T-helper 17 cell (primary cell): ENCODE measurements at places on chromosomes 5 and 9. TPM values are rescaled to one million over a fixed set of nuclear protein-coding genes. Genes with fewer than 3 reads are reported as not detected.

- no peak overlapping the region for H3K27ac ChIP-seq
- H3K36me3 ChIP-seq, result peaks cover 11% of the 10 kb centered on the region
- peaks cover 40% of the 10 kb centered on the region for H3K4me1 ChIP-seq
- no peak overlapping the region for H3K4me3 ChIP-seq
Measured at GRCh38 chr5:81290146-81290545, 11.2 kb upstream of the ZCCHC9 start.

OR1Q1 gene
- 0.96 TPM for total RNA-seq

- H3K27me3 ChIP-seq, result peaks cover 94% of the 10 kb centered on the region
- H3K4me1 ChIP-seq, result peaks cover 3% of the 10 kb centered on the region
- no peak overlapping the region for H3K4me3 ChIP-seq
- H3K36me3 ChIP-seq, result peaks cover 8% of the 10 kb centered on the region
- no peak overlapping the region for H3K27ac ChIP-seq
- DNase-seq, result no peak
Measured at GRCh38 chr5:149687486-149688168, 42.5 kb upstream of the PPARGC1B start.

KCNV2 gene
- total RNA-seq, result not detected

DNA sequence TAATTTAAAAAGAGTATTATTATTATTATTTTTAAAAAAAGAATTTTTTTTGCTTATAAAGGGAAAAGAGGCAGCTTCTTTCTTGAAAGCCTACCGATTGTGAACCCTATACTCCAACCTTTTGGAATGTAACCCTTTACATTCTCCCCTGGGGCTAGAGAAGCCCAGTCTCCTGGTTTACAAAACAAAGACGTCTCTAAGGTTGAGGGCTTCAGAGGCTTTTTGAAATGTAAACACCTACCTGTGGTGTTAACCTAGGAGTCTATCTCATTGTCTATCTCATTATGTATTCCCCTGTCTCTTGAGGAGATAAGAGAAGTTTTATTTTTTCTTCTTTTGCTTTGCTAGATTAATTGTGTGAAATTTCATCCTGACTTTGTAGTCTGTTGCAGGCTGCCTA, 4.7 kb downstream of the TNFSF8 start:
- H3K27ac ChIP-seq, result peak overlapping the region; percentile 100
- peak overlapping the region; percentile 82 for H3K4me3 ChIP-seq
- H3K4me1 ChIP-seq, result peaks cover 61% of the 10 kb centered on the region

- no peaks in the 10 kb centered on the region for H3K4me1 ChIP-seq
- DNase-seq, result no peak
- H3K27ac ChIP-seq, result no peak overlapping the region
Measured at GRCh38 chr9:109776391-109776790, 3.6 kb upstream of the PALM2AKAP2 start.

FOXI1 gene
- 0.18 TPM for total RNA-seq

MARCOL gene
- not detected for total RNA-seq

SHOC1 gene
- not detected for total RNA-seq

DNA sequence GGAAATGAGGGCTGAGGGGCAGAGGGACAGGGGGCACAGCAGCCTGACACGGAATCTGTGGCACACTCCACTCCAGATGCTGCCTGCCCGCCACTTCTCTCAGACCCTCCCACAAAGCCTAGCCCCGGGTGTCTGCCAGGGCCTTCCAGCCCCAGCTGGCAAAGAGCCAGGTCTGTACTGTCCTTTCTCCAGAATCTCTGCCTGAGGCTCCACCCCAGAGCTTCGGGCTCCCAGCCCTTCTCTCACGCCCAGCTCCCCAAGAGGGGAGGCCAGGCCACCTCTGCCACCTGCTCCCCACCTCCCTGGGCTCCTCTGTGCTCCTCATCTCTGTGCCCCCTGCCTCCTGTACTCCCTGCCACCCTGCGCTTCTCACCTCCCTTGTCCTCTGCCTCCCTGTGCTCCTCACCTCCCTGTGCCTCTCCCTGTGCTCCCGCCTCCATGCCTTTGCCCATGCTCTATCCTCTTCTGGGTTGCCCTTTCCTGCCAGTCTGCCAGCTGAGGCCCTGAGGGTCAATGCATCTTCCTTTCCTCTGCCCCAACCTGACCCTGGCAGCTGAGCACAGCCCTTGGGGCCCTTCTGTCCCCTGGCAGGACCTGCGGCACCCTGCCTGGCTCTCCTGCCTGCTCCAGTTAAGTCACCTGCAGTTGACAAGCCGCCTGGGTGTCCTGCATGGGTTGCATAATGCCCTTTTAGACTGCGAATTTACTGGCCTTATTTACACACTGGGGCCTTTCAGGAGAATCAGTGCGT, 36.4 kb downstream of the RASGEF1C start:
- peaks cover 8% of the 10 kb centered on the region for H3K27me3 ChIP-seq
- DNase-seq, result no peak
- no peaks in the 10 kb centered on the region for H3K4me1 ChIP-seq
- no peak overlapping the region for H3K27ac ChIP-seq

MEGF10 gene
- total RNA-seq, result not detected

DNA sequence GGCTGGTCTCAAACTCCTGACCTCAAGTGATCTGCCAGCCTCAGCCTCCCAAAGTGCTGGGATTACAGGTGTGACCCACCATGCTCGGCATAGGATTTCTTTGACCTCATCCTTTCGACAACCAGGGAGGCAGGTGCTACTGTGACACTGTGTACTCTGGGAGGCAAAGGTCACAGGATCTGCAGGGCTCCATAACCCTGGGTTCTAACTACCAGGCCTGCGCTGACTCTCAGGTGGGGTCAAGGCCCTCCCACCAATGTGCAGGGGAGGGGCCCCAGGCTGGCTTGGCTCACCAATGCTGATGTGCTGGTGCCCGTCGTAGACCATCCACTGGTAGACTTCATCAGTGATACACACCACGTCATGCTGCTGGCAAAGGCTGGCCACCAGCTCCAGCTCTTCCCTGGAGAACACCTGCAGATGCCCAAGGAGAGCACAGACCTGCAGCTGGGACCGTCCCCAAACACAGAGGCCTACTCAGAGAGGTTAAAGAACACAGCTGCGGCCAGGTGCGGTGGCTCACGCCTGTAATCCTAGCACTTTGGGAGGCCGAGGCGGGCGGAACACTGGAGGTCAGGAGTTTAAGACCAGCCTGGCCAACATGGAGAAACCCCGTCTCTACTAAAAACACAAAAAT, 7.0 kb upstream of the SPOUT1 start:
- no peaks in the 10 kb centered on the region for H3K4me1 ChIP-seq
- no peak for DNase-seq
- H3K27ac ChIP-seq, result peak overlapping the region; percentile 21
- no peak overlapping the region for H3K4me3 ChIP-seq

- H3K27me3 ChIP-seq, result peaks cover 45% of the 10 kb centered on the region
- H3K27ac ChIP-seq, result no peak overlapping the region
- no peaks in the 10 kb centered on the region for H3K36me3 ChIP-seq
- H3K4me1 ChIP-seq, result no peaks in the 10 kb centered on the region
Measured at GRCh38 chr9:101711330-101711941, 27.0 kb downstream of the GRIN3A start.

GCNT4 gene
- 5.3 TPM for total RNA-seq

TMEM215 gene
- total RNA-seq, result not detected

PKN3 gene
- total RNA-seq, result 2.0 TPM

DNA sequence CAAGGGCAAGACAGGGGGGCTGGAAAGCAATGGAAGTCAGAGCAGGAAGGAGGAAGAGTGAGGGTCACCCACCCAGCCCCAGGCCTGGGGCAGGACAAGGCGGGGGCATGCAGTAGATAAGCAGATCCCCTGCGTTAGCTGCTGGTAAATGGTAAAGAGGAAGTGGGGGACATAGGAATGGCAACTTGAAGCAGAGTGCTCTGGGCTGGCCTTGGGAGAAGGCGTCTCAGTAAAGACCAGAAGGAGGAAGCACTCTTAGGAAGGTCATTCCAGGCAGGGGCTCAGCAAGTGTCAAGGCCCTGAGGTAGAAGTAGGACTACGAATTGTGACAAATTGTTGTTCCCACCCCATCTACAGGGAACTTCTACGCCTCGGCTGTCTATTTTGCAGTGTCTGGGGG, 15.1 kb downstream of the TCOF1 start:
- H3K27ac ChIP-seq, result no peak overlapping the region
- H3K4me1 ChIP-seq, result peaks cover 4% of the 10 kb centered on the region
- H3K27me3 ChIP-seq, result no peaks in the 10 kb centered on the region

ZNF474 gene
- total RNA-seq, result not detected

URM1 gene
- total RNA-seq, result 43.3 TPM

PAX5 gene
- 10.1 TPM for total RNA-seq

DNA sequence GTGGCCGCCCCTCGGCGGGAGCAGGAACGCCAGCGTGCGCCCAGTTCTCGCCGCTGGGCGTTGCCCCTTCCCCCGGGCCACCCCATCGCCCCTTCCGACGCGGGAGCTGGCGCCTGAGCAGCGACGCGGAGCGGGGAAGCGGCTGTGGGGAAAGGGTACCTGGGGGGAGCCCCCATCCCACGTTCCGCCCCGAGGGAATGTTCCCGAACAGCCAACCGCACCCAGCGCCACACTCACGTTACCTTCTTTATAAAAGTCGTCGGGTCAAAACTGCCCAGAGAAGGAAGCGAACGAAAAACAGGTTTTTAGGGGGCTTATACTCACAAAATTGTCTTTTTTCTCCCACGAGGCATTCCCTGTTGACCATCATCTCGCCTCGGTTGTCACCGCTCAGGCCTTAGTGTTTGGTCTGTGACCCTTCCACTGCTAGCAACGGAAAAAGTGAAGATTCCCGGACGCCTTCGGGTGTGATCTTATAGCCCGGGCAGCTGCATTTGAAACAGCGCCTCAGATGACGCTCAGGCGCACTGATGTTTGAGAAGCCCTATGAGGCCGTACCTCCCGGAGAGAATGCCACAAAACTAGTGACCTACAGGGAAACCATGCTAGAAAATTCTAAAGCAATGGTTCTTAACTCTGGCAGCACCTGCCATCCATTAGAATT, 475 bp upstream of the GOLM1 start:
- H3K27ac ChIP-seq, result no peak overlapping the region
- H3K27me3 ChIP-seq, result peaks cover 47% of the 10 kb centered on the region
- no peak for DNase-seq
- peaks cover 7% of the 10 kb centered on the region for H3K4me1 ChIP-seq
- H3K36me3 ChIP-seq, result no peaks in the 10 kb centered on the region
- H3K4me3 ChIP-seq, result peak overlapping the region; percentile 93

DNA sequence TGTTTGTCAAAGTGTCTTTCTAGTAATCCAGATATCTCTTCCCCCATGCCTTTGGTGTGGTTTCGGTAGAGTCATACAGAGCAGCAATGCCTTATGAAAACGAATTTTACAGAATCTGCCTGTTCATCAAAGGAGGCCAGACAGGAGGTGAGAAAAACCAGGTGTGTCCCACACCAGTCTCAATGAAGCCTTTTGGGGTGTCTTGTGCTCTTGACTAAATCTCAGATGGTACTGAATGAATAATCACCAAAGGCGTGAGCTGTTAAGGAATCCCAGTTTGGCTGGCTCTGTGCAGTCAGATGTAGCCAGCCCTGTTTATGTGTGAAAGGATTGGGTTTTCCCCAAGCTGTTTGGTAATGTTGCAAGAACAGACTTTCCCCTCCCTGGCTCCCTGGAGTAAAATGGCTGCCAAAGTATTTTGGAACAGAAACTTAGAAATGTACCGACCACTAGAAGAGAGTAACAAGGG, 70.8 kb upstream of the CDKN2B start:
- DNase-seq, result no peak
- H3K4me3 ChIP-seq, result peak overlapping the region; percentile 68
- peak overlapping the region; percentile 91 for H3K27ac ChIP-seq
- peaks cover 30% of the 10 kb centered on the region for H3K4me1 ChIP-seq
- no peaks in the 10 kb centered on the region for H3K27me3 ChIP-seq

- no peak for DNase-seq
- no peaks in the 10 kb centered on the region for H3K4me1 ChIP-seq
- no peak overlapping the region for H3K27ac ChIP-seq
- no peaks in the 10 kb centered on the region for H3K36me3 ChIP-seq
- no peak overlapping the region for H3K4me3 ChIP-seq
Measured at GRCh38 chr9:109383356-109383755, 62.5 kb upstream of the EPB41L4B start.

CDH18 gene
- total RNA-seq, result not detected

GRCh38 chr9:96565671-96566497, 53.8 kb downstream of the CDC14B start:
- peak overlapping the region; percentile 54 for H3K27ac ChIP-seq
- no peak for DNase-seq
- no peaks in the 10 kb centered on the region for H3K36me3 ChIP-seq
- H3K4me3 ChIP-seq, result peak overlapping the region; percentile 92

DNA sequence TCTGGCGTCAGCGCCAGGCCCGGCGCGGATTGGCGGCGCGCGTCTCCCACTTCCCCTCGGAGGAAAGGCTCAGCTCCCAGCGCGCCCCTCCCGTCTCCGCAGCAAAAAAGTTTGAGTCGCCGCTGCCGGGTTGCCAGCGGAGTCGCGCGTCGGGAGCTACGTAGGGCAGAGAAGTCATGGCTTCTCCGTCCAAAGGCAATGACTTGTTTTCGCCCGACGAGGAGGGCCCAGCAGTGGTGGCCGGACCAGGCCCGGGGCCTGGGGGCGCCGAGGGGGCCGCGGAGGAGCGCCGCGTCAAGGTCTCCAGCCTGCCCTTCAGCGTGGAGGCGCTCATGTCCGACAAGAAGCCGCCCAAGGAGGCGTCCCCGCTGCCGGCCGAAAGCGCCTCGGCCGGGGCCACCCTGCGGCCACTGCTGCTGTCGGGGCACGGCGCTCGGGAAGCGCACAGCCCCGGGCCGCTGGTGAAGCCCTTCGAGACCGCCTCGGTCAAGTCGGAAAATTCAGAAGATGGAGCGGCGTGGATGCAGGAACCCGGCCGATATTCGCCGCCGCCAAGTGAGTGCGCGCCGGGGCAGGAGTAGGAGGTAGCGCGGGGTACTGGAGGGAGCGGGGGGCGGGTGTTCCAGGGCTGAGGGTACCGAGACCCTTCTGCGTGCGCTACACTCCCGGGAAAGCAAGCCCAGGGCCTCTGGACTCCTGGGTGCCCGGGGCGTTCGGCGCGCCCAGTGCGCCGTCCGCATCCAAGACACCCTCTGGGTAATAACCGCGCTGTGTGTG, at the start of gene MSX2:
Gene MSX2, plus strand, starts transcription at position 99 of the 777 bp plus-strand sequence. Its CDS starts 78 bp downstream, at position 177.
- DNase-seq, result no peak
- peaks cover 3% of the 10 kb centered on the region for H3K36me3 ChIP-seq
- peaks cover 86% of the 10 kb centered on the region for H3K27me3 ChIP-seq
- H3K4me1 ChIP-seq, result peaks cover 7% of the 10 kb centered on the region
- H3K4me3 ChIP-seq, result peak within 1 kb of the TSS; percentile 76

KCNMB1 gene
- 0.42 TPM for total RNA-seq

NEUROG1 gene
- not detected for total RNA-seq

DNA sequence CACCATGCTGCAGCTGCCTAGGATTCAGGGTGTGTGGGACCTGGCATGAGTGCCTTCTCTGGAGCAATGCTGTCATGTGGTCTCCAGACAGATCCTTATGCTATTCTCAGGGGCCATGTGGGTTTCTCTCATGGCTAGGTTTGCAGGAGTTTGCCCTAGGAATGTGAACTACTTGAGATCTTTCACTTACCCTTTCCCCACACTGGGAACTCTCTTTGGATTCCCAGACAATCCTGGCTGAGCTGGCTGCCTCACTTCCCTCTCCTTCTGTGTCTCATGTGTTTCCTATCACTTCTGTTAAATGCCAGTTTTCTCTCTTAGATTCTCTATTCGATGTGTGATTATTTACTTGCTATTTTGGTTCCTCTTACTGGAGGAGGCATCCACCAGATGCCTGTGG, 270.2 kb upstream of the RASA1 start:
- H3K36me3 ChIP-seq, result no peaks in the 10 kb centered on the region
- no peak overlapping the region for H3K27ac ChIP-seq
- peaks cover 2% of the 10 kb centered on the region for H3K4me1 ChIP-seq

SYK gene
- total RNA-seq, result 7.7 TPM

GABRA1 gene
- 0.10 TPM for total RNA-seq

GRM6 gene
- total RNA-seq, result not detected

ENHO gene
- not detected for total RNA-seq
